HFFc6 (cell line): ENCODE measurements at places on chromosomes 11 and 22. TPM values are rescaled to one million over a fixed set of nuclear protein-coding genes. Genes with fewer than 3 reads are reported as not detected.
A peak's percentile ranks its signal among the peaks of the same experiment; 100 is the strongest.

The NXPE4 gene
- total RNA-seq = not detected in 3 replicates

The KCNJ11 gene
- not detected in 3 replicates for total RNA-seq

The MYBPC3 gene
- not detected in 2 replicates for total RNA-seq

The GRK3 gene
- total RNA-seq = 0.06 TPM in 1 of 3 replicates, not detected in the others

The TSGA10IP gene
- 0.18 TPM in 1 of 3 replicates, not detected in the others for total RNA-seq

The CCDC89 gene
- total RNA-seq = 1.6 to 3.4 TPM (median 2.6 TPM) in 3 replicates

The PIH1D2 gene
- 0.59 to 1.9 TPM (median 0.93 TPM) in 3 replicates for total RNA-seq

- no peak for DNase-seq
Observed at GRCh38 chr11:88541006-88541405, 203.5 kb upstream of the CTSC start.

GRCh38 chr11:68002575-68002937 lies 1.3 kb downstream of the UNC93B1 start:
- no peak for DNase-seq

- peak; percentile 33 for DNase-seq
Observed at GRCh38 chr11:132941024-132941646, 591.2 kb downstream of the OPCML start.

DNA sequence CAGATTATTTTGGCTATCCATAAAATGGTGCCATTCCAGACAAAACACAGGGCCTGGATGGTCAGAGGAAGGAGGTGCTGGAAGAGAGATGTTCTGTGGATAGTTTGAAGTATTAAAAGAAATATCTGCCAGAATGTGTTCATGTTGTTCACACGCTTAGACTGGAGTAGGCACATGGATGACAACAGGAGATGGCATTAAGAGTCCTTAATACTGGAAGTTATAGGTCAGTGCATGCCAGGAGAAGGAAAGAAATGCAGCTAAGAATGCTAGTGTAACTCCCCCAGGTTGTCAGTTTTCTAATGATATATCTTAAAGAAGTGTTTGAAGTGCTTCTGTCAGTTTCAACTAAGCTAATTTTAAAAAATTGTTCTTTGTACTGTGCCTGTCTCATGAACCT lies 20.2 kb downstream of the KREMEN1 start:
- DNase-seq = no peak

DNA sequence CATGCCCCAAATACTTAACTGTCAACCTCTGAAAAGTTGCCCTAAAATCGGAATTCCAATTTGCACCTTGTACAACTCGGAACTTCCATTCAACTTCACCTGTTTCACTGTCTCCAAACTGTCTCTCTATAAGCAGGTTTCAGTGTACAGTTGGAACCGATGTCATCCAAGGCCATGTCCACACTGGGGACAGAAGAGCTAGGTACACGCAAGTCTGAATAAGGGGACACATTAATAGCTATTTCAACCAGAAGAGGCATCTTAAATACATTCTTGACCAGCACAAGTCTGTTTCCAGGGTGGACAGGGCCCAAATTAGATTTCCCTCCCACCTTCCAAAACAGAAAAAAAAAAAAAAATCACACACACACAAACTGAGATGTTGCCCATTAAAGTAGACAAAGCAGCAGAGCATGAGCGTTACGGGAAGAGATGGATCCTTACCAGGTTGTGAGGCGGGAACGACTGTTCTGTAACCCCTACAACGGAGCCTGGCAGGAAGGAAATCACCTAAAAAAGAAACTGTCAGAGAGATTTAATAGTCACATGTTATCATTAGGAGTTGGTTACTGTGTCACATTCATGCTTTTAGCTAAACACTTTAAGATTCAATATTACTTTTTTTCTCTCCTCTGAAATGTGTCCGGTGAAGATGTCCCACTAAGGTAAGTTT lies 1.7 kb downstream of the CREBZF start:
- DNase-seq = no peak

GRCh38 chr11:46611526-46612304 lies 5.3 kb downstream of the HARBI1 start:
- no peak for DNase-seq

DNA sequence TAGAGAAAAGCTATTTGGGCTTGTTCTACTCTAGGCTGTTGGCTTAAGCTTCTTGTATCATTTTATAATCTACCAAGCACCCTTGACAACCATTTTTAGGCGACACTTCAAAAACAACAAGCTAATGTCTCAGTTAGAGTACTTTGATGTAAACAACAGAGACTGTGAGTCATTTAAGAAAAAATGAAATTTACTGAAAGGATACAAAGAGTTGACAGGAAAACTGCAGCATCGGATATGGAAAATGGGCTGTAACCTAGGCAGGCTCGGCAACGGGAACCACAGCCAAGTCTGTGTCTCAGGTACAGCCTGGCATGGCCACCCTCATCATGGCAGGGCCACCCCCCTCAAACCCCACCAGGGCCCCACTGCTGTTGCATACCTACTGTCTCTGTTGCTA lies 4.4 kb upstream of the RNF169 start:
- DNase-seq = no peak

DNA sequence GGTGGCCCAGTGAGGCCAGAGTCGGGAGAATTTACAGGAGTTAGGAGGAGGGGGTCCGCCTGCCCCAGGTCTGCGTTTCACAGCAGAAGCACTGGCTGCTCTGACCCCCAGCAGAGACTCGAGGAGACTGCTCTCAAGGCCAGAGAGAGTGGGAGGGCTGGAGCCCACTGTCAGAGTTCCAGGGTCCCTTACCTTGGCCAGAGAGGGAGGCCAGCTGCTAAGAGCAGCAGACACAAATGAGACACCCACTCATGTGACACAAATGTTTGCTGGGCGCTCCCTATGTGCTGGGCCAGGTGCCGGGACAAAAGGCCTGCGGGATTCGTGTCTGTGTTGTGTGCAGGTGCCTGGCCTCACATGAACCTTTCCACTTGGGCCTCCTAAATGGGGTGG lies 2.8 kb upstream of the TNFRSF13C start:
- DNase-seq = no peak

GRCh38 chr11:45537614-45538013 lies 127.8 kb downstream of the CHST1 start:
- DNase-seq = no peak

DNA sequence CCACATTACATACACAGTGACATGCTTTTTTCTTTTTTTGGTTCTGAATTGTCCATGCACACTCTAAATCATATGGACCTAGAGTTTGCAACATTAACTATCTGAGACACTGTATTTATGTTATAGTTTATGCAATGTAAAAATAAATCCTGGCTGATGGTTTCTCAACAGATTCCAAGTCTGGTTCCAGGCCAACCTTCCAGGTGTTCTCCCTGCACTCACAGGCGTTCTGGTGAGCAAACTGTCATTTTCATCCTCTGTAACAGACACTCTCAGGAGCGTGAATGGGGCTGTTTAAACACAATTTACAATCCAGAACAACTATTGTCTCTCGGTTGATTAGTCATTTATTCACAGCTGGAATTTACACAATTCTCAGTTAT lies 36.5 kb upstream of the ANKK1 start:
- no peak for DNase-seq

DNA sequence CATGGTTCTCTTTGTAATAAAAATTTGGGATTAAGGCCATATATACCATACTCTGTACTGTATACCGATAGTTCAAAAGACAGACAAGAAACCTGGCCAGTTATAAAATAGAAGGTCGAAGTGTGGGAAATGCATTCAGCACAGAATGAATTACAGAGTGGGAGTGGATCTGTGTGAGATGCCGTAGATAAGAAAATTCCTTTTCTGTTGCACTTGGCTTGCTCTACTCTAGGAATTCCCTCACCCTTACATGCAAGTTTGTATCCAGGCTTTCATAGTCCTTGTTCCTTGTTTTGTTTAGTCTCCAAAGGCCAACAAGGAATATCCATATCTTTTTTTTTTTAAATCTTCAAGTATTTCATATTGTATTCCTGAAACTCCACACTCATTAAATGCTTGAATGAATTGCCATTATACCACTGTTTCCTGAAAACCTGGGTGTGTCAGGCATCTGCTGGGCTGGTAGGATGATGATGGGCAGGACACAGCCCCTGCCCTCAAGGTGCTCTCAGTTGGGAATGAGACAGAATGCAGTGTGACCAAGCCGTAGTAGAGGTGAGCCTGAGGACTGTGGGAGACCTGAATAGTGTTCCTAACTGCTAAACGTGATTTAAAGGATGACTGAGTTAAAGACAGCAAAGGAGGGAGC lies 53.5 kb downstream of the TEAD1 start:
- DNase-seq = peak; percentile 44

GRCh38 chr11:35474688-35475087 lies 50.7 kb downstream of the PAMR1 start:
- DNase-seq = no peak

- DNase-seq = no peak
Observed at GRCh38 chr22:20619045-20619892, 111.9 kb downstream of the MED15 start.

DNA sequence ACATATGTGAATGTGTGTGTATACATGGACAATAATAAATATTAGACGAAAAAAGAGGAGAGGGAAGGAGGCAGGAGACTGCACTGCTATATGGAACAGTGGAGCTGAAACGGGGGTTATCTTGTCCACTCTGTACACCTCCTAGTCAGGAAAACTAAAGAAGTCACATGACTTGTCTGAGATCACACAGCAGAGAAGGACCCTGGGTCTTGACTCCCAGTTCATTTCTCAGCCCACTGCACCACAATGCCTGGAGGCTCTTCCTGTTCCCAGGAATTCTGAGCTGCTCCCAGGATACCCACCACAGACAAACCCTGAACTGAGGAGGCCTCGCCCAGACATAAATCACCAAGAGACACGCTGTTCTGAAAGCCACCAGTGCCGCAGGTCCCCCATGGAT lies 349.6 kb downstream of the CTTN start:
- DNase-seq = no peak

- peak; percentile 75 for DNase-seq
Observed at GRCh38 chr11:65134240-65134951, at the start of gene SYVN1. Gene SYVN1, minus strand, starts transcription at chr11:65134519. Its CDS starts 918 bp downstream, at chr11:65133601.

GRCh38 chr11:77172666-77172982 lies 44.6 kb downstream of the MYO7A start:
- no peak for DNase-seq

DNA sequence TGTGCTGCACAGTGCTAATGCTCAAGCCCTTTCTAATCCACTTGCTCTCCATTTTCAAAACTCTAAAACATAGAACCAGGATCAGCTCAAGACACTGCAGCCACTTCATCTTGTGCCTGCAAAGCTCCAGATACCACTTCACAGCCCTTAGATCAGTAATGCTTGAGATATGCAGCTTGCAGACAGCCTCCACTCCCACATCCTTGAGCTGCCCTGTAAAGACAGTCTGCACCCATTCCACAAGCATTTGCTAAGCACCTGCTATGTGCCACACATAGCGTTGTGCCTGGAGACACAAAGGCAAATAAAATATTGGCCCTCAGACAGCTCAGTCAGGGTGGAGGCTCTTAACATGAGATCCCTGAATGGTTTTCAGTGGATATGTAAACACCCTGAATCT lies 192.5 kb upstream of the SNX19 start:
- DNase-seq = peak; percentile 78

DNA sequence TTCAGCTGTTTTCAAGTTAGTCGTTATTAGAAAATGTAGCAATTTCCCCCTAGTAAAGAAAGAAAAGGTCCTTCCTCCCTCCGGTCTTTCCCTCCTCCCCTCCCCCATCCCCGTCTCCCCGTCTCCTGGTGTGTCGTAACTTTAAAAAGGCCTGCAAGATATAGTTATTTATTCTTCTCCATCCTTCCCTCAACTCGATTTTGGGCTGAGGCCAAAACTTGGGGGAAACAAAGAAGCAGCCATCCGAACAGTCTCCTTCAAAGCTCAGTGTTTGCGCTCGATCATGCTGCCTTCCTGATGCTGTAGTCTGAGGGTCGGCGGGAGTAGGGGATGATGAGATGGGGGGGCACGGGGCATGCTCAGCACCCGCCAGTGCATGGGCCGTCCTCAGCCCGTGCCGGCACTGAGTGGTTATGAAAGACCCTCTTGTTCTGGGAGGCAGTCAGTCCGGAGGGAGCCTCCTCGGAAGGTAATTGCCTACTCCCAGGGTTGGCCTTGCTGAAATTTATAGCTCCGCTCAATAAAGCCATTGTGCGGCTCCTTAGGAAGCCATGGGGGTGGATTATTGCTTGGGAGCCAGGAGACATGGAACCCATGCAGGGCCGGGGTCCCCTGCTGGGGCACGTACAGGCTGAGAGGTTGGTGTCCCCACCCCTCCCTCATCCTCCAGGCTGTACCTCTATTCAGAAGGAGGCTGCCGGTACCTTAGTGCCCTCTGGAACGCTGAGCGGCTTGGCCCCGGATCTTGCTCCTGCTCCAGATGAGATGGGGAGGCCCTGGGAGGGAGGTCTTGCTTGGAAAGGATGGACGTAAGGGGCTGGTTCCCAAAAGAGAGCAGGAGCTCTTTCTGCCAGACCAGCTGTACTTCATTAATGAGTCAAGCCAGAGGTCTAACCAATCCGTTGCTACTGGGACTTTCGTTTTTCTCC lies 212.7 kb upstream of the CADM1 start:
- DNase-seq = no peak

DNA sequence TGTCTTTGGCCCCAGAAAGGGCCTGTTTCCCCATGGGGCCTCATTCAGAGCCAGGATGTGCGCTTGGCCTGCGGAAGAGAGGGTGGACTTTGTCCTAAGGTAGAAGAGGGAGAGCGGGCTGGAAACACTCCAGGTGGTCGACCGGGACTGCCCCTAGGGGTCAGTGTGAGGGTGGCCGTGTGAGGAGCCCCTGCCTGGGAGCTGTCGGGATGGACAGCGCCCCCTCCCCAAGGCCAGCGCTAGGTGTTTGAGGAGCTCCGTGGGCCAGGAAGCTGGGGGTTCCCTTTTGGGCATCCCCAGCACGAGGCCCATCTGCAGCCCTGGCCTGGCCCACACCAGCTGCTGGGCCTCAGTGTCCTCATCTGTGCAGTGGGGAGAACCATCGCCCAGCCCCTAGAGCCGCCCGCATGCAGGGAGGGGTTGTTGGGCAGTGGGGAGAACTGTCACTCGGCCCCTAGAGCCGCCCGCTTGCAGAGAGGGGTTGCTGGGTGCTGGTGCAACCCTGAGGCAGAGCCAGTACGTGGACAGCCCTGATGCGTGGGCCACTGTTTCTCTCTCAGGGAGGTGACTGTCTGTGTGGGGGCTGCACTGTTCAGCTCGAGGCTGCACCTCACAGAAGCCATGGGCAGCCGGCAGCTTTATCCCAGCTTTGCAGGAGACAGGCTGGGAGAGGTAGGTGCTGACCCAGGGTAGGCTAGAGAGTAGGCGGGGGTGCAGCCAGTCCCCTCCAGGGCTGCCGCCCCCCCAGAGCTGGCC lies 1319.9 kb downstream of the BRD1 start:
- no peak for DNase-seq

DNA sequence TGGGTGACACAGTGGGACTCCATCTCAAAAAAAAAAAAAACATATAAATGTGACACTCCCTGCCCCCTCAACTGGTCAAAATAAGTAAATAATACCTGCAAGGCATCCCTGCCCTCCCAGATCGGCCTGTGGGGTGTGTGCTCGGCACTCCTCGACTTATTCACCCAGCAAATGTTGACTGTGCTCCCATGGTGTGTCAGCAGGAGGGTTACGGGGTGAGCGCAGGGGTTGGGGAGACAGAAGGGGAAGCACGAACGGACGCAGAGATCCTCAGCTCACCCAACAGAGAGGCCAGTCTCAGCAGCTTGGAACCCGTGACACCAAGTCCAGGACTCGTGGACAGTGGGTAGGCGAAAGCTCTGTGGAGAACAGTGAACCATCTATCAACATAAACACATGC lies 1.6 kb upstream of the ADM2 start:
- DNase-seq = no peak

GRCh38 chr11:65378208-65378927 lies 4.1 kb downstream of the SLC25A45 start:
- no peak for DNase-seq
